G401 (cell line): ENCODE measurements at places on chromosomes 5 and 9. TPM values are rescaled to one million over a fixed set of nuclear protein-coding genes. Genes with fewer than 3 reads are reported as not detected.

- DNase-seq, result no peak
Observed at GRCh38 chr5:135032999-135033861, 798 bp downstream of the PITX1 start.

DNA sequence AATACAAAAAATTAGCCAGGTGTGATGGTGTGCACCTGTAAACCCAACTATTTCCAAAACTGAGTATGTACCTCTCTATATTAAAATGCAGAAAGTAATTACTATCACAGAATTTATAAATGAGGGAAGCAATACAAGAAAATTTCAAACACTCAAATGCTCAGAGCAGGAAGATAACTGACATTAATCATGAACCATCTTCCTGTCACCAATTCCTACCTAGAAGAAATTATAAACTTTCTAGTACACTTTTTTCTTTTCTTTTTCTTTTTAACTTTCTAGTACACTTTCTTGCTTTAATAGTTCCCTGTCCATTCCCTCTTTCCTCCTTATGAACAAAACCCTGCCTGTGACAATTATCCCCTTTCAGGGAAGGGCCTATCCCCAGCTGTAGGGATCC lies 106.8 kb downstream of the MED27 start:
- no peak for DNase-seq

The PCSK1 gene
- total RNA-seq, result not detected in 2 replicates

DNA sequence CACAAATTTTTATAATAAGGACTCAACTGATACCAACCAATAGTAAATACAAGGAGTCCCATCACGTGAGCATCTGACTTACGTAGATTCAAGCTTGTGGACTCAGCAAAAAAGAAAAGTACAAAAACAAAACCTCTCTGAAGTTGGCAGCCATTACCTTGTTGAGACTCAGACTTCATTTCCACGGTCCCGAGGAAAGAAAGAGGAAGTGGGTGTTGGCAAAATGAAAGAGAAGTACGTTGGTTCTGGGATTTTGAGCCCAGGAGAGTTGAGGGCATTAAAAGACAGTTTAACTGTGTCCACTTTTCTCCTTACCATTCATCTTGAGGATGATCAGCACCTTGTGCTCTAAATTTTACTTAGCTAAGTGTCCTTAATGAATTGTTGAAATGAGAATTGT lies 26.7 kb downstream of the NCBP1 start:
- DNase-seq, result no peak

DNA sequence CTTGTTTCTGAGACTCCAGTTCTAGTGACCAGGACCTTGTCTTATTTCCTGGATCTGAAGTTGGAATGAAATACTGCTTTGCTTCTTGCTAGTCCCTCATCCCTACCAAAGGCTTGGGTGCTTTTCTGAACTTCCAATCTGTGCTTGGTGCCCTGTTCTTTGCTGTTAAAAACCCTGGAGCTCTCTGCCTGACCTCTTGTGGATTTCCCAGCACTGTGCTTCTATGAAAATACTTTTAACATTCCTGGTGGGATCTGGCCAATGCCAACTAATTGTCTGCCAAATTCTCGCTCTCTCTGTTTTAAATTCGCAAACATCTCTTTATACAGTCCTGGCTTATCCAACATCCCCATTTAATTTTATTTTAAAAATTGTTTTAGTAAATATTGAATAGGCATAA lies 26.7 kb upstream of the CSNK1G3 start:
- no peak for DNase-seq

- DNase-seq, result peak; percentile 16
Observed at GRCh38 chr9:88998503-88998902, 7.2 kb downstream of the S1PR3 start.

DNA sequence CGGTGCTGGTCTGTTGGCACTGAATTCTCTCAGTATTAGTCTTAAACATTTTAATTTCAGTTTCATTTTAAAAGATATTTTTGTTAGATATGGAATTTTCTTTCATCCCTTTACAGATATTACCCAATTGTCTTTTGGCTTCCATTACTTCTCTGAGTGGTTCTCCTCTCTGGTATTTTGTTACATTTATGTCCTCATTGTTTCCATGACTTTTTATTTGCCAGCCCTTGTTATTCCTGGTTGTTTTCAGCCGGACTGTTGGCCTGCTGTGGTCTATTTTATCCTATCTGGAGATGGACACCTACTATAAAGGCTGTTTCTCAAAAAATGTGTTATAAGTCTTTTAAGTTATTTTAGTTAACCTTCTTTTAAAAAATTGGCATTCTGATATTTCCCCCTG lies 117.2 kb downstream of the ARHGEF28 start:
- DNase-seq, result no peak

- DNase-seq, result no peak
Observed at GRCh38 chr5:125295405-125295872, 549.0 kb upstream of the ZNF608 start.

DNA sequence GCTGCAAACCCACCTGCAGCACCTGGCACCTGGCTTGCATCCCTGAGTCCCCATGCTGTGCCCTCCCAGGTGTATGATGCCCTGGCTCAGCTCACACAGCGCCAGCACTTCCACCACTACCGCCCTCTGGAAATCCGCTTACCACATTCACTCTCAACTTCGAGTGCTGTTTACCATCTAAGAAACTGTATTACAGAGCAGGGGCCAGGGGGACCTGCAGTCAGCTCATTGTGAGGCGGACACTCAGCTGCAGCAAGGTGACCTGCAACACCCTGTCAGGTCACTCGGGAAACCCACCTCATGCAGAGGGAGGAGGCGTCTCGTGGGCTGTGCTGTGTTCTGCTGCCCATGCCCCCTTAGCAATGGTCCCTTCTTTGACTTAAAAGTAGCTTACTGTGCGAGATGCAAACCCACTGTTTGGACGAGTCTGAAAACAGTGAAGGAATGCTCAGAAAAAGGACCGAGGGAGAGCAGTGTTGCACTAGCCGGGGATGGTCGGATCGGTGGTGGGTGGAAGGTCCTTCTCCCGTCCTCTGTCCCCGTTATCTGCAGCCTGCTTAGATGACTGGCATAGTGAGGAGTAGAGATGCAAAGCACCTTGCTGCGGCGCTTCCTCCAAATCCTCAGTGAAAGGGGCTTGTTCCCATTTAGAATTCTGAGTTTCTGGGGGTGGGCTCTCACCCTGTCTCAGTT lies 55.2 kb upstream of the CTSL start:
- no peak for DNase-seq

- peak; percentile 88 for DNase-seq
Observed at GRCh38 chr5:72035831-72036230, 71.4 kb upstream of the MAP1B start.

The TAF11L5 gene
- total RNA-seq, result not detected in 2 replicates

GRCh38 chr5:68838157-68838718 lies 255.6 kb upstream of the SLC30A5 start:
- DNase-seq, result no peak

- DNase-seq, result no peak
Observed at GRCh38 chr9:111037708-111038330, 451 bp downstream of the LPAR1 start.

The PCDHB3 gene
- 0.92 and 2.4 TPM in 2 replicates for total RNA-seq

DNA sequence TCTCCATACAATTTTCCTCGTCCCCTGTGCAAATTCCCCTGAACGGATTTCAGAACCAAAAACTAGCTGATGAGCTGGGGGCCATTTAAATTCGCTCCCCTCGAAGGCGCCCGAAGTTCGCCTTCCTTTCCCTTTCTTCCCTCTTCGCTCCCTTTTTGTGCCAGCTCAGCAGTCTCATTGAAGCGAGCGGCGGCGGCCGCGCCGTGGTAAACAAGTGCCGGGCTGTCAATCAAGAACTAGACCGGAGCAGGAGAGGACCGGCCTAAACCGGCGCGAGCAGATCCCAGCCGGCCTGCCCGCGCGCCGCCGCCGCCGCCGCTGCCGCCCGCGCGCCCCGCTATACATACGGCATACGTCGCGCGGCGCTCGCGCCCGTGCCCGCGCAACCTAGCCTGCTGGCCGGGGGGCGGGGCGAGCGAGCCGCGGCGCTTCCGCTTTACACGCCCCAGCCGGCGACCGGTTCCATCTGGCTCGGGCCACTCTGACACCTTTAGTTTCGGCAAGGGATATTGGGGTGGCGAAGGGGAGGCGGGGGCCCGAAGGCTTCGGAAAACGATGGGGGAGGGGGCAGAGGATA lies 3.1 kb downstream of the ARRDC3 start:
- peak; percentile 91 for DNase-seq

DNA sequence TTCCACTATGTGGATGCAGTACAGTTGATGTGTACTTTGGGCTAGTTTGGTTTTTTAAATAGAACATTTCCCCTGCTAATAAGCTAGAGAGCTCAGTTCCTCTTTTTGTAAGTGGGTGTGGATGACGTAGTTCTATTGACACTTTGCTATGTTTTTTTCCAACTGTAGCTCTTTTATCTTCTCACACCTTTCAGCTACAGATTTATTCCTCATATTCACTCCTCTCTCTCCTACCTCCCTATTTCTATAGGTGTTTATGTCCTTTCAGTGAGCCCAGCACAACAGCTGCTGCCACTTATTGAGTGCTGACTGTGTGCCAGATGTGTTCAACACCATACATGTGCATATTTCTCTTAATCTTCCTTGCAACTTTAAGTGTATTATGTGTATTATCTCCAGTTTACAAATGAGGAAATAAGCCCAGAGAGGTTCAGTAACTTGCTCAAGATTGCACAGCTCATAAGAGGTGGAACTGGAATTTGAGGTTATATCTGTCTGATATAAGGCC lies 215.7 kb downstream of the SEMA6A start:
- DNase-seq, result no peak

The PCDHGA5 gene
- total RNA-seq, result 0.24 TPM in 1 of 2 replicates, not detected in the other

The FSTL4 gene
- total RNA-seq, result not detected in 2 replicates

GRCh38 chr5:80592761-80593160 lies 22.7 kb upstream of the ANKRD34B start:
- no peak for DNase-seq

GRCh38 chr5:145557345-145557744 lies 277.8 kb downstream of the PRELID2 start:
- DNase-seq, result no peak

DNA sequence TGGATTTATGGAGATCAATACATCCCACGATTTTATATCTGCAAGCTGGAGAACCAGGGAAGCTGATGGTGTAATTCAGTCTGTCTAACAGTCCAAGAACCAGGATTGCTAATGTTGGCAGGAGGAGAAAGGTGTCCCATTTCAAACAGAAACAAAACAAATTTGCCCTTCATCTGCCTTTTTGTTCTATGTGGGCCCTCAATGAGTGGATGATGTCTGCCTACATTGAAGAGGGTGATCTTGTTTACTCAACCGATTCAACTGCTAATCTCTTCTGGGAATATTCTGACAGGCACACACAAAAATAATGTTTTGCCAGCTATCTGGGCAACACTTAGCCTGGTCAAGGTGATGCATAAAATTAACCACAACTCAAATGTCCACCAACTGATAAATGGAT lies 65.1 kb upstream of the IL33 start:
- no peak for DNase-seq

The TERT gene
- 0.85 and 1.5 TPM in 2 replicates for total RNA-seq

DNA sequence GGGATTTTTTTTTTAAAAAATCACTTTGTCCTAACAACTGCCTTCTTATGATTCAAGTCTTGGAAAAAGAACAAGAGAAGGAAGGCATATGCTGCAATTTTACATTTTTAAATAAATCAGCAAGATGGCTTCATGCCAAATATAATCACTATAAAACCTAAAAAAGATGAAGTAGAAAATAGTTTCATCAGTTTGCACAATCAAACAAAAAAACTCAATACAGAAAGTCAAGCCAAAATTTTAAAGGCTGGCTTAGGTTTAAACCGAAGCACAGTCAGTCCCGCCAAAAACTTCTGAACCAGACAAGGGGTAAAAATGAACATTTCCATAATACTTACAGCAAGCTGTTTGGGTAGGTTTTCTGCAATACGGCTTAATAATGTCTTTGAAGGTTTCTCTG lies 57.3 kb downstream of the ZFR start:
- no peak for DNase-seq

GRCh38 chr5:113195251-113195650 lies 218.7 kb downstream of the DCP2 start:
- no peak for DNase-seq

The PCDHB4 gene
- total RNA-seq, result 0.06 TPM in 1 of 2 replicates, not detected in the other

DNA sequence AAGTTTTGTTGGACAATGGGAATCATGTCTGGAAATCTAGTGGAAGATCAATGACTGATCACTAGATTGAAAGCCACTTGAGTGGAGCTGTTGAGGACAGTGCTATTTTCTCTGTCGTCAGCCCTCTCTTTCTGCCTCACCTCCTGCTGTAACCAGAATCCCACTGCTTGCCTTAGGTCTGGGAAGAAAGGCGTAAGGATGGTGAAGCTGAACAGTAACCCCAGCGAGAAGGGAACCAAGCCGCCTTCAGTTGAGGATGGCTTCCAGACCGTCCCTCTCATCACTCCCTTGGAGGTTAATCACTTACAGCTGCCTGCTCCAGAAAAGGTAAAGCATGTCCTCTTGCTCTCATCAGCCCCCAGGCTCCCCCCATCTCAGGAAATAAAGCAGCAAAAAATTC lies 1.1 kb downstream of the NSG2 start:
- DNase-seq, result peak; percentile 66

DNA sequence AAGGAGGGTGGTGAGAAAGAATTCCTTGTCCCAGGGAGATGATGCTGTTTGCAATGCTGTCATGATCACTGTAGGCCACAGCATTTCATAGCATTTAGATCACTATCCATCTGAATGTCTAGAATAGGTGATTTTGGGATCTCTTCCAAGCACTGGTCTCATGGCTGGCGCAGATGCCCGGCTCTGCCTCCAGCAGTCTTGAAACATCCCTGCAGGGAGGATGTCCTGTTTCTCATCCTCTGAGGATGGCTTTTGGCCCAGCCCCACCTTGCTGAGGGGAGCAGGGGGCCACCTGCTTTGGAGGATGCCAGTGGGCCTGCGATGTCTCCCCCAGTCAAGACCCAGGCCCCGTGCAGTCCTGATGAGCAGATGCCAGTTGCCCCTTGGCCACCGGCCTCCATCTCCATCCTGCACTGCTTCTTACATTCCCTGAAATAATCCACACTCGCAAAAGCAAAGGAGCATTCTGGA lies 63.5 kb upstream of the GARNL3 start:
- DNase-seq, result peak; percentile 81
